ENCODE measurements at places on chromosomes 5 and 9.

- no peak for DNase-seq
These were observed 181.3 kb downstream of the SNCAIP start for GRCh38 chr5:122493091-122494021.

- no peak for DNase-seq
These were observed 354.0 kb downstream of the PRR16 start for GRCh38 chr5:120818128-120818527.

- no peak for DNase-seq
These were observed 43.5 kb downstream of the SLC12A7 start for GRCh38 chr5:1068204-1068894.

- no peak for DNase-seq
These were observed 306.6 kb downstream of the ACTL7B start for GRCh38 chr9:108549184-108549583.

DNA sequence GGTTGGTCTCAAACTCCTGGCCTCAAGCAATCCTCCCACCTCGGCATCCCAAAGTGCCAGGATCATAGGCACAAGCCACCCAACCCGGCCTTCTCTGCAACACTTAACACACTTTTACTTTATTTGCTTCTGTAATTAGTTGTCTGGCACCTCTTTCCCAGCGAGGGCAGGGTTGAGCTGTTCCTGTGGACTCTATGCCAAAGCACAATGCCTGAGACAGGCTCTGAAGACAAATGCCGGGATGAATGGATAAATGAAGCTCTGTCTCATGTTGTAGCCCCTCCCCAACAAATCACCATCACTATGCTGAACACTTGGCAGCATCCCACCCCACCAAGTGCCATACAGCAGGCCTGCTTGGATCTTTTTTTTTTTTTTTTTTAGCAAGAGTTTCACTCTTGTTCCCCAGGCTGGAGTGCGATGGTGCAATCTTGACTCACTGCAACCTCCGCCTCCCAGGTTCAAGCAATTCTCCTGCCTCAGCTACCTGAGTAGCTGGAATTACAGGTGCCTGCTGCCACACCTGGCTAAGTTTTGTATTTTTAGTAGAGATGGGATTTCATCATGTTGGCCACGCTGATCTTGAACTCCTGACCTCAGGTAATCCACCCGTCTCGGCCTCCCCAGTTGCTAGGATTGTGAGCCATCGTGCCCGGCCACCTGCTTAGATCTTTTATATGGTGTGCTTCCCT, 21.3 kb downstream of the GPX3 start:
- no peak for DNase-seq

GRCh38 chr9:93111371-93112115, 15.5 kb downstream of the CARD19 start:
- no peak for DNase-seq

DNA sequence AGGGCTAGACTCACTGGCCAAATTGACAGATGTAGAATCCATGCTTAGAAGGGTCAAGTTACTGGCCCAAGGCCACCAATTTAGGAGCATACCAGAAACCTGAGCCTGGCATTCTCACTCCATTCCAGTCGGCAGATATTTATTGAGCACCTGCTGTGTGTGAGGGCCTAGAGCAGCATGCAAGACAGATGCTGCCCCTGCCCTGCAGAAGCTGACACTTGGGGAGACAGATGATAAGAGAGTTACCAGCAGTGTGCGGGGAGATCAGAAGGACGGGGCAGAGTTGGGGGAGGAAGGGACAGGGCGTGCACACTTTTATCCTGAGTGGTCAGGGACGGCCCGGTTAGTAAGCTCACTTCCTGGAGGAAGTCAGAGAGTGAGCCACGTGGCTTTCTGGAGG, 111.5 kb upstream of the RAPGEF1 start:
- no peak for DNase-seq
